ENCODE measurements at places on chromosomes 3 and 15.

DNA sequence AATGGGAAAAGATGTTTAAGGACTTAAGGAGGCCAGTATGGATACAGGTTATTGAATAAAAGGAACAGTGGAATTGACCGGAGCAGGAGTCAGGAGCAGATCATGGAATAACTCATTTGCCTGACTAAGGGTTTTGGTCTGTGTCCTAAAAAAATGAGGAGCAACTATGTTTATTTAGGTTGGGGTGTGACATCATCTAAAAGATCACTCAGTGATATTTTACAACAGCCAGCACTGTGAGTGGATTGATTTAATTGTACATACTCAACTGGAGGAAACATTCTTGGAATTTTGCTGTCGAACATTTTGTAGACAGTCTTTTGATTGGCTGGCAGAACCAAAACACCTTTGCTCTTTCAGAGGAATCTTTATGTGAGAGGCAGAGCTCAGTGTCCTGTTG, 348.6 kb upstream of the CDIN1 start:
- DNase-seq, result no peak

DNA sequence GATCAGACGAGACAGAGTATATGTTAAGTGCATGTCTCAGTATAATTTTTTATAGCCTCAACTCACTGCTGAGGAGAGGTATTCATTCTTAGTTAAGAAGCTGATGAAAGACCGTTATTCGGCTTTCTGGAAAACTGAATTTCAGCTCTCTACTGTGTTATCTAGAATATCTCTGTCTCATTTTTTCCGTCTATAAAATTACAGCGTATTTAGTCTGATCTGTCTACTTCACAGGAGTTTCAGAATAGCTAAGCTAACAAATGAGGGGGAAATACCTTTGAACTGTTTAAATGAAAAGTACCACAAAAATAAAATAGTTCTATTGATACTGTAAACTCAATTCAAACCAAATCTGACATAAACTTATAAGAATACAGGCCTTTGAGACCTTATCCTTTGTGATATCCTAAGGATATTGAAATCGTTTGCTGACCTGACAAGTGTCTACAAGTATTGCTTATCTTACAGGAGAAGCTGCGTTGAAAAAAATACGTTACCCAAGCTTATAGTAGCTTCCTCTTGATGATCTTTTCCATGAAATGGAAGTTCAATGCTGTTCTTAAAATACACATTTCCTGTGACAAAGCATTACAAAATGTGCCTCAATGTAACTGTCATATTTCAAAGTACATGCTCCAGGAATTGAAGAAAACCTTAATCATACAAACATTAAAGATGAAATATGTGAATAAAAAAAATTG, 104.6 kb downstream of the IL1RAP start:
- no peak for DNase-seq

- DNase-seq, result no peak
These were observed 339.8 kb upstream of the WNT5A start for GRCh38 chr3:55826731-55827496.

DNA sequence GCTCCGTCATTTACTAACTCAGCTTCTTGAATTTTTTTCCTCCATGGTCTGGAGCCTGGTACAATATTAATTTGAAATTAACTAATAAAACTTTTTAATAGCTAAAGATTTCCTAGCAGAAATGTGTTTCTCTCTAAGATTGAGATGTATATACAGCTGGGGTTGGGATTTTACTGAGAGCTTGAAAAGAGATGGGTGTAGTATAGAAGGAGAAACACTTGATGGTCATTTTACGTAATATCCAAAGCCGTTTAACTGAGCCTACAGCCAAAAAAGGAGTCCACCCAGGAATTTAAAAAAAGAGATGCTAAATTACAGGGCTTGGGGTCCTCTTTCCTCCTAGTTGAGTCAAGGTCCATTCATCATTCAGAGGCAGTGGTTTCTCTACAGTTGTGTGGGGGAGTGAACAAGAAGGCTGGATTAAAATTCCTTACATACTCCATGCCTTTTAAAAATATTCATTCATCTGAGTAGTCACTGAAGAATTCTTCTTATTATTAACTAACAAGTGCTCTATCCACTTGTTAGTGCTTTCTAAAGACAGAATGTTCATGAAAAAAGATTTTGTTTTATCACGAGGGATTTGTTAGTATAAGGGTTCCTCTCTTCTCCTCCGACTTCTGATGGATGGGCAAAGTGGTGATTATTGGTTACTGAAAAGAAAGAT, 255.3 kb upstream of the IL12A start:
- peak; percentile 72 for DNase-seq

GRCh38 chr3:67640023-67640660, 14.3 kb downstream of the SUCLG2 start:
- DNase-seq, result peak; percentile 18

- no peak for DNase-seq
These were observed 56.9 kb downstream of the LRCH3 start for GRCh38 chr3:197847866-197848401.

- no peak for DNase-seq
These were observed 64.7 kb downstream of the ADAMTS9 start for GRCh38 chr3:64623125-64623524.

DNA sequence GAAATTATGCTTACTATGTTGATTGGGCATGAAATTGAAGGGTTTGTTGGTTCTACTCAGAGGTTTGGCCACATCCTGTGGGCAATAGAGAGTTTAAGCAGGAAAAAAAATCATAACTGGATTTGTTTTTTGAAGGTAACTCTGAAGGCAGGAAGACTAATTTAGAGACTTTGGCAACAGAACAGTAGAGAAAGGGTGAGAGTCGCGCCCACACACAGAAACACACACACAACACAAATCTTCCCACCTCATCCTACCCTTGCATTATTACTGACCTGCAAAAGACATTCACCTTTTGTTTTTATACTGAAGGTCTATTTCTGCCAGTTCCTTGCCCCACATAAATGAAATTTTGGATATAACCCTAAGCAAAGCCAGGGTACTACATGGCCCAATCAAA, 270.6 kb downstream of the TBL1XR1 start:
- no peak for DNase-seq

GRCh38 chr3:183477801-183478456, 49.5 kb upstream of the MCF2L2 start:
- no peak for DNase-seq

DNA sequence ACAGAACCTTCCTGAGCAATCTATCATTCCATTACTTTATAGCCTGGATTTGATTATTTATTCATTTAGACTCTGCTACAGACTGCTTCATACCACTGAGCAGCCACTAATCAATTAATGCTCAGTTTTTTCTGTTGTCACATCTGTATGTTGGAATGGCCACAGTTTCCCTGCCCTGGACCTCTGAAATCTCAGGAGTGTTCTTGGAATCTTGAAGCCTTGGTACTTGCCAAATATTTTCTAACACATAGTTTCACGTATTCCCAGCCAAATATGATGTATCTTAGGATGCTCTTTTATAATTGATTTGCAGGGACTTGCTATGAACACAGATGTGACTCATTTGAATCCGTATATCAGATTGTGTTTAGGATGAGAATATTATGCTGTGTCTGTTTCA, 225.8 kb downstream of the TAFA4 start:
- no peak for DNase-seq

DNA sequence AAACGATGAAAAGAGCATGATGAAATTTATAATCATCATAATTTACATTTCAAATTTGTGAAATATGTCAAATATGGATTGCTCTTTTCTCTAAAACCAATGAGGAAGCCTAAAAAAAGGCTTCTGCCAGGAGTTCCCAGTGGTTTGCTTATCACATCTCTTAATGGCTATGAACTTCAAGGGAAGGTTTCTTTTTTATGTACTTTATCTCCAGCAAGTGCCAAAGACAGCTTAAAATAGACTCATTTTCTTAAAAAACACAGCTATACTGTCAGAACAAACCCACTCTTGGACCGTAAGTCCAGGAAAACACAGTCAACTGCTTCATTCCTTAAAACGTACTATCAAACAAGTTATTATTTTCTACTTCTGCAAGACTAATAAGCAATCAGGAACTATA, 80.2 kb downstream of the DLG1 start:
- DNase-seq, result no peak

DNA sequence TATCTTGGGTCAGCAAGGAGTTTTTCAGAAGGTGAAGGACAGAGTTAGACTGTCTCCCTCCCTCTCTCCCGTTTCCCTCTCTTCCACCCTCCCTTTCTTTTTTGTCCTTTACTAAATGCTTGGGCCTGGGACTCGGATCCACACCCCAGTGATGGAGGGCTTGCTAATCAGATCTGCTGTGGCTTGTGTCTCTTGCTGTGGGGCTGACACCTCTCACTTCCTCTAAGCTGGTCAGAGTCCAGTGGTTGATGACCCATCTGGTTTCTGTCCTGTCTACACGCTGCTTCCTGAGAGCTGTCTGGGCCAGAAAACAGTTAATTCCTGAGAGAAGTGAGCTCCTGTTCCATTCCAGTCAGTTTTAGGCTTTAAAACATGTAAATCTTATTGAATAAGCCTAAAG, 849 bp downstream of the TRAK1 start:
- no peak for DNase-seq

DNA sequence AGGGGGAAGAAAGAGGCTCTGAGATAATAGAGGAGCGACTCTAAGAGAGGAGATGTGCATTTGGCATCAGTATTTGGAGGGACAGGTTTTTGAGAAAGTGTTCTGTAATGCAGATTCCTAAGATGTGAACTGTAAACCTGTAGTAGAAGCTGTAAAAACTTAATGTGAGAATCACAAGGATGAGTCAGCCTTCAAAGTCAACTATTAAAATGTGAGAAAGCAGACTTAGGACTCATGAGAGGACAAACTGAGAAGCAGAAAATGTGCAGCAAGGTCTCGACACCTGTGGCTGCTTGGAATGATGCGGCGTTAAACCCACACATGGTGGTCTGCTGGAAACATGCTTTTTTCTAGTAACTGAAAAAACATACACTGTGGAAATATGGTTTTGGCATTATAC, 36.0 kb downstream of the USP13 start:
- DNase-seq, result no peak

DNA sequence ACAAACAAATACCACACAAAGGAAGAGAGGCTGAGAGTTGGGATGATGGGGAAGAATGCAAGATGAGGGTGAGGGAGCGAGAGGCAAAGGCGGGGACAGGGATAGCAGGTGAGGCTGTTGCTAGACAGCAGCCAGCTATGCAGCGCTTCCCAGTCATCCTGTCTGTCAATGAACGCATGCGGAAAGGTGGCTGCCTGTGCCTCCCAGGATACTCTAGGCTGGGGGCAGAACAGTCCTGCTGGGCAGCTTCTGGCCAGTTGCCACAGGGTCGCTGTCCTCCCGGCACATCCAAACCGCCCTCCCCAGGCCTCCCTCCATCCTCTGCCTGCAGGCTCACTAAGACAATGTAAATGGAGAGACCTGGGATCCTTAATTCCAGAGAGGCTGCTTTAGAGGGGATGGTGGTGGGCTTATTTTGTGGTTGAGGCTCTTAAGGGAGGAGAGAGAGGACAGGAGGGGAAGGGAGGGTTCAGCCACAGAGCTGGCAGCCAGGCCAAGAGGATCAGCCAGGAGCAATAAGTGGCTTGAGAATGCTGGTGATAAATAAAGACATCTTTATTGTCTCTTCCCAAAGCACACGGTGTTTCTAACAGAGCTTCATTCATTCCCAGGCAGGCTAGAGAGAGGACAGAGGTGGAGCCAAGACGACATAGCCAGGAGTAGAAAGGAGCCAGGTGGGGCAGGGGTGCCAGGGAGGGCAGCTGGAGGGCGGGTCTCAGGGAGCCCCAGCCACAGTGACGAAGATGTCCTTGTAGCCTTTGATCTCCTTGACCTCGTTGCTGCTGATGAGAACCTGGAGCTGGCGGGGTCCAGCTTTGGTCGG, 9.2 kb upstream of the TGM5 start:
- no peak for DNase-seq

DNA sequence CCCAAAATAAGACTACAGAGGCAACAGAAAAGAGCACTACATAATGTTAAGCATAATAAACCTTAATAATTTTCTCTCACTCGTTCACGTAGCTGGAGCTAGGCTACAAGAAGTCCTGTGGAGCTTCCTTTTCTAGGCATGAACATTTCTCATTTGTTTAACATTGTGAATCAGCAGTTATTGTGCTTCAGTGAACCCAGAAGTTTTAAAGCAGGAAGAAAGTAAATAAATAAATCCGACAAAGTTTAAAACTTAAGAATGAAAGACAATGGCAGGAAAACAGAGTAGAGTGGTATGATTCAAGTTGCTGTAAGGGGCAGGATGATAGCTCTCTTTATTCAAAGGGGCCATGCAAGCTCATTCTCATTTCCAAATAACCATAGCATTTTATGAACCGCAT, 191.8 kb downstream of the LSAMP start:
- DNase-seq, result no peak

GRCh38 chr3:29850641-29851040, 569.8 kb downstream of the RBMS3 start:
- no peak for DNase-seq

DNA sequence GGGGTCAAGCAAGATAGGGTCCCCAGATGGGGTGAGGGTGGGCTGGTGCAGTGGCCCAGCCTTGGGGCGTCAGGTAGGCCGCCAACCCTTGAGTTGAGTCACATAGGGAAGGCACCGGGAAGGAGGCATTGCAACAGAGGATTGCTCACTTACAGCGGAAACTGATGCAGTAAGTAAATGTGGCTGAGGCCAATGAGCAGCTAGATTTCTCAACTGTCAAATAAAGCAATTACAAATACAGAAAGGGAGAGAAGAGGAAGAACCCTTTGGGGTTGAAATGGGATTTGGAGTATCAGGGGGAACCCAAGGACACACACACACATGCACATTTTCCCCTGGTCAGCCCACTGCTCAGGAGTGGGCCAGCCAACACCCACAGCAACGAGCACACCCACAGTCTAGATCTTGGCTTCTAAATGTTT, 44.0 kb downstream of the CHSY1 start:
- no peak for DNase-seq

GRCh38 chr15:57684491-57685151, 21.9 kb upstream of the POLR2M start:
- no peak for DNase-seq

DNA sequence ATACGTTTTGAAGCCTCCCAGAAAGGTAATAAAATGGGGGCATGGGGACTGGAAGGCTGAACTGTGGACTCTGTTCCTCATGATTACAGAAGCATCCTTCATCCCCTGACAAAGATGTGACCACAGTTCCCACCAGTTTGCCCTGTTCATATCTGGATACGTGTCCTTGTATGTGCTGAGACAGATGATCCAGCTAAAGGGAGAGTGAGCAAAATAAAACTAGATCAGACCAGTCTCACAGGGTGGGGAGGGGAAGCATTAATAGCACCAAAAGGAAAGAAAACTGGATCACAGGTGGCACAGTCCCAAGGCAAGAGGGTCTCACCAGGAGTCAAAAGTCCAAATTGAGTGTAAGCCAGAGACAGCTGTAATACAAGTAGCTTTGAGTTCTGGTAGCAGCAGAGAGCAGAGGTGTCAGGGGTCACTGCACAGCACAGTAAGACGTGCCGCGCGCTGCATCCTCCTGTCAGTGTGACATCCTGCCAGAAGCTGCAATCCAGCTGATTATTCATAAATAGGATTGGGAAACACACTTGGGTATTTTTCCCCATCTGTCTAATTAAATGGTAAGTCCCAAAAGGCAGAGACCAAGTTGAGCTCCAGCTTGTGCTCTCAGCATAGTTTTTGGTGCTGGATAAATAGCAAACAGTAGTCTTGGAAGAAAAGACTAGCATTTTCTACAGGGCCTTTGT, 560.0 kb upstream of the CFAP20DC start:
- DNase-seq, result no peak

All from HS-5 (cell line).